Testis (tissue), 5 donors: ENCODE measurements at places on chromosomes 16 and 17. TPM values are rescaled to one million over a fixed set of nuclear protein-coding genes. Genes with fewer than 3 reads are reported as not detected.
A peak's percentile ranks its signal among the peaks of the same experiment; 100 is the strongest.

DNA sequence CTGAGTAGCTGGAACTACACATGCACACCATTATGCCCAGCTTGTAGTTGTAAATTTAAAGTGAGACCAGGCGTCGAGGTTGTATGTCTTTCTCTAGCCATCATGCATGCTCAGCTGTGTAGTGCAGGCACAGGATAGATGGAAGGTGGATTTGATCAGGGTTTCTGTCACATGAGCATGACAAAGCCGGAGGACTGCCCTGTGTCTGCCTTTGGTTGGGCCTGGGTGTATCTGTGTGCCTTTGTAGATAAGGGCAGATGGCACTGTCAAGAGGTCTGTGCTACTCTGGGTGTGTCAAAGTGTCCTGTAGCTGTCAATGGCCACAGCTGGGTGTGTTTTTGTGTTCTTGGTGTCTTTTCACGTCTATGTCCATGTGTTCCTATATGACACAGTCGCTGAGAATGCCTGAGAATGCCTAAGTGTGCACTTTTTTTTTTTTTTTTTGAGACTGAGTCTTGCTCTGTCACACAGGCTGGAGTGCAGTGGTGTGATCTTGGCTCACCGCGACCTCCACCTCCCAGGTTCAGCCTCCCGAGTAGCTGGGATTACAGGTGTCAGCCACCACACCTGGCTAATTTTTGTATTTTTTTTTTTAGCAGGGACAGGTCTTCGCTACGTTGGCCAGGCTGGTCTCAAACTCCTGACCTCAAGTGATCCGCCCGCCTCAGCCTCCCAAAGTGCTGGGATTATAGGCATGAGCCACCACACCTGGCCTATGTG, 4.1 kb upstream of the NAGS start:
- no peaks in the 10 kb centered on the region for H3K36me3 ChIP-seq
- no peak overlapping the region for H3K27ac ChIP-seq
- H3K4me3 ChIP-seq = no peak overlapping the region
- peaks cover 5% of the 10 kb centered on the region for H3K4me1 ChIP-seq
- DNase-seq = no peak

DNA sequence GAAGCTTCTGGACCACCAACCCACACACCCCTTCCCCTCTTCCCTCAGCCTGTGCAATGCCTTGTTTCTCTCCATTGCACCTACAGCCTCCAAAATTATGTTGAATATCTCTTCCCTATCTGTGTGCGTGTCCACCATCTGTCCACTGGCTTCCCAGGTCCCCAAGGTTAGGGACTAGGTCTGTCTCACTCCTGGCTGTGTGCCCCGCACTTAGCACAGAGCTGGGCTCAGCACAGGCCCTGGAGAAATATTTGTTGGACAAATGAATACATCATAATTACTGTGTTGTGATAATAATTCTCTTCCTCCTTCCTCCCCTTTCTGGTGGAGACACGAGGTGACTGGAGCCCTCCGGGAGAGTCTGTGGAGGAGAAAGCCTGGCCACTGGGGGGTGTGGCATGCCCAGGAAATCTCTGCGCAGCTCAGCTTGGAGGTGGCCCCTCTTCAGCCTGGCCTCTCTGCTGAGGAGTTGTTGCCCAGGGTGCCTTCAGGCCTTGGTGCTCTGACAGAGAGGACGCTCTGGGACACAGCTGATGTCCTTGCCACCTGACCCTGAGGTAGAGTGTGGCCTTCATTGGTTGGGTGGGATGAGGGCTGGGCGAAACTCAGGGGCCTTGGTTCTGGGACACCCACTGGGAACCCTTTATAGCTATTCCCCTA, 3.3 kb upstream of the BRD7 start:
- H3K27me3 ChIP-seq = no peaks in the 10 kb centered on the region
- peaks cover 15% of the 10 kb centered on the region for H3K4me1 ChIP-seq
- H3K27ac ChIP-seq = no peak overlapping the region

- no peaks in the 10 kb centered on the region for H3K4me1 ChIP-seq
- peak; percentile 58 for DNase-seq
- no peak overlapping the region for H3K27ac ChIP-seq
- H3K36me3 ChIP-seq = no peaks in the 10 kb centered on the region
- no peaks in the 10 kb centered on the region for H3K27me3 ChIP-seq
Measured at GRCh38 chr16:19294156-19294649, 8.7 kb downstream of the CLEC19A start.

GRCh38 chr17:50908860-50909764, 43.0 kb upstream of the TOB1 start:
- H3K4me3 ChIP-seq = no peak overlapping the region
- peak; percentile 70 for DNase-seq
- H3K27ac ChIP-seq = peak overlapping the region; percentile 55
- no peaks in the 10 kb centered on the region for H3K36me3 ChIP-seq
- H3K4me1 ChIP-seq = peaks cover 39% of the 10 kb centered on the region

GRCh38 chr16:11143372-11144035, 112.5 kb downstream of the SOCS1 start:
- no peak for DNase-seq
- H3K4me1 ChIP-seq = peaks cover 5% of the 10 kb centered on the region
- H3K36me3 ChIP-seq = no peaks in the 10 kb centered on the region
- H3K27me3 ChIP-seq = no peaks in the 10 kb centered on the region
- no peak overlapping the region for H3K27ac ChIP-seq

- no peaks in the 10 kb centered on the region for H3K36me3 ChIP-seq
- no peaks in the 10 kb centered on the region for H3K4me1 ChIP-seq
- no peak for DNase-seq
- no peak overlapping the region for H3K27ac ChIP-seq
- H3K27me3 ChIP-seq = no peaks in the 10 kb centered on the region
Measured at GRCh38 chr17:72838581-72838980, 253.9 kb downstream of the SLC39A11 start.

GRCh38 chr17:49343273-49343672, 18.8 kb downstream of the ZNF652 start:
- H3K36me3 ChIP-seq = no peaks in the 10 kb centered on the region
- no peak for DNase-seq
- H3K4me1 ChIP-seq = peaks cover 17% of the 10 kb centered on the region
- no peak overlapping the region for H3K4me3 ChIP-seq
- H3K27ac ChIP-seq = no peak overlapping the region

DNA sequence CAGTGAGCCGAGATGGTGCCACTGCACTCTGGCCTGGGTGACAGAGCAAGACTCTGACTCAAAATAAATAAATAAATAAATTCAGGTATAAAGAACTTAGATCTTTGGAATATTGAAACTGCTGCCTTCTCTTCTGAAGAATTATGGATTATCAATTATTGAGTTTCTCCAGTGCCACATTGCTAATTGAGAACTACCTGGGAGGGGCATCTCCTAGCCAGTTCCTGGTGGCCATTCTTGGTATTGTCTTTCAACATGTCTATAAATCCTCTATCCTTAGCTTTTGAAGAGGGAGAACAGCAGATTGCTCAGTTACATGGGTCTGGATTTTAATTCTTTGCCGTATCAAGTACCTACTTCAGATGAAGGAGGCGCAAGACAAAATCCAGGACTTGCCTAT, 29.2 kb downstream of the CALCOCO2 start:
- no peak overlapping the region for H3K27ac ChIP-seq
- H3K4me1 ChIP-seq = no peaks in the 10 kb centered on the region
- no peaks in the 10 kb centered on the region for H3K36me3 ChIP-seq
- no peaks in the 10 kb centered on the region for H3K27me3 ChIP-seq

DNA sequence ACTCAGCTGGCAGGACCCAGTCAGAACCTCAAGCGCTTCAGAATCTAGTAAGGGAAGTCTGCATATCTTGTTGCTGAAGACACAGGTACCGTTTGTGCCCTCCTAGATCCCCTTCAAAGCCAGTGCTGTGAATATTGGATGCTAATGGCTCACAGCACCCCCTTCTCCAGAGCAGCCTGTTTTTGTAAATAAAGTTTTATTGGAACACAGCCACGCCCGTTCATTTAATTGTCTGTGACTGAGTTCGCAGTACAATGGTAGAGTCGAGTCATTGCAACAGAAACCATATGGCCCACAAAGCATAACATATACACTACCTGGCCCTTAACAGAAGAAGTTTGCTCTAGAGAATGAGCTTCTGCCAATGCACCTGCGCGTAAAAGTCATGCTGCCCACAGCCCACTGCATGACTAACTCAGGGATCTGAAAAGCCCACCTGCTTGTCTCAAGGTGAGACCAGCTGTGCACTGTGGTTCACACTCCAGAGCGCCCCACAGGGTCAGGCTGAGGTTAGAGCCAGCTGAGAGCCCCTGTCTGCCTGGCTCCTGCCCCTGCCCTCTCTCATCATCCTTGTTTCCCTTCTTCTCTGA, 48.8 kb downstream of the AIPL1 start:
- H3K27me3 ChIP-seq = no peaks in the 10 kb centered on the region
- no peak overlapping the region for H3K27ac ChIP-seq
- H3K4me1 ChIP-seq = no peaks in the 10 kb centered on the region
- no peak overlapping the region for H3K4me3 ChIP-seq
- DNase-seq = no peak

KRTAP3-1 gene
- total RNA-seq = not detected

CEMP1 gene
- total RNA-seq = 5.4 TPM

CLEC3A gene
- 0.74 TPM for total RNA-seq

TMEM98 gene
- total RNA-seq = 39.0 TPM

KRT25 gene
- 1.3 TPM for total RNA-seq

GUCY2D gene
- 1.3 TPM for total RNA-seq
